Keratinocyte (primary cell): ENCODE measurements at places on chromosomes 3 and 15. TPM values are rescaled to one million over a fixed set of nuclear protein-coding genes. Genes with fewer than 3 reads are reported as not detected.

SH2D7 gene
- not detected in 3 replicates for polyA plus RNA-seq

GOLGA8G gene
- polyA plus RNA-seq = not detected in 3 replicates

LRRC49 gene
- polyA plus RNA-seq = 7.1 to 9.9 TPM (median 7.9 TPM) in 3 replicates

GPR171 gene
- not detected in 3 replicates for polyA plus RNA-seq
